Renal pelvis (tissue), 12 donors: ENCODE measurements at places on chromosomes 16 and 17. TPM values are rescaled to one million over a fixed set of nuclear protein-coding genes. Genes with fewer than 3 reads are reported as not detected.
A peak's percentile ranks its signal among the peaks of the same experiment; 100 is the strongest.

GRCh38 chr17:64788286-64789060 lies 126.4 kb upstream of the SMURF2 start:
- DNase-seq, result no peak

GRCh38 chr16:2591476-2592240 lies 53.8 kb downstream of the PDPK1 start:
- no peak for DNase-seq

C16orf86 gene
- 4.2 TPM for polyA plus RNA-seq

DNA sequence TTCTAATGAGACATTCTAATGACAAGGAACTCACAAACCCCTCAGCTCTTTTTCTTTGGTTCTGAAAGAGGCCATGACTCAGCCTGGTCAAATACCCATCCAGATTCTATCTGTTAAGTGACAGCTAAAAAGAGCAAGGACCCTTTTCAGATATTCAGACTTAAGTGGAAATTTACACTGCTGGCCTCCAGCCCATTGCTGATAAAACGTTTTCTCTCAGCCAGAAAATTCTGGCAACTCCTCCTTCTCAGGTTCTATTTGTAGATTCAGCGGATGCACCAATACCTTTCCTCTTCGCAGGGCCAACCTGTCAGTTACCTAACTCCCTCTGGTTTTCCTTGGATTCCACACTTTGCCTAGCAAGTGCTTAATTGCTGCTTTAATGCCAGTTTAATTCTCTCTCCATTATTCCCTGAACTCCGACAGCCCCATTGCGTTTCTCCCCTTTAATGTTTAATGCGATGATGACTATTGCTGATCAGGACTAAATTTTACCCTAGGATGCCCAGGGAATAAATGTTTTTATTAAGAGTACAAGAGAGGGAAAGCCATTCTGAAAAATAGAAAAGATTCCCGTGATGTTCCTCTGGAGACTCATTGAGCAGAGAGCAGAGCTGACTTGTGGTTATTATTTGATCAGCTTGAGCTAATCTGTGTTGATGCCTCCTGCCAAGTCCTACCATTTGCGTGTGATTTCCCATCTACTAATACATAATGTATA lies 35.9 kb upstream of the TOM1L1 start:
- no peak for DNase-seq

CCDC102A gene
- polyA plus RNA-seq, result 19.6 TPM

- DNase-seq, result no peak
Measured at GRCh38 chr17:59853168-59853918, 39.4 kb downstream of the TUBD1 start.

LITAFD gene
- not detected for polyA plus RNA-seq

SMIM5 gene
- polyA plus RNA-seq, result 6.6 TPM

DNA sequence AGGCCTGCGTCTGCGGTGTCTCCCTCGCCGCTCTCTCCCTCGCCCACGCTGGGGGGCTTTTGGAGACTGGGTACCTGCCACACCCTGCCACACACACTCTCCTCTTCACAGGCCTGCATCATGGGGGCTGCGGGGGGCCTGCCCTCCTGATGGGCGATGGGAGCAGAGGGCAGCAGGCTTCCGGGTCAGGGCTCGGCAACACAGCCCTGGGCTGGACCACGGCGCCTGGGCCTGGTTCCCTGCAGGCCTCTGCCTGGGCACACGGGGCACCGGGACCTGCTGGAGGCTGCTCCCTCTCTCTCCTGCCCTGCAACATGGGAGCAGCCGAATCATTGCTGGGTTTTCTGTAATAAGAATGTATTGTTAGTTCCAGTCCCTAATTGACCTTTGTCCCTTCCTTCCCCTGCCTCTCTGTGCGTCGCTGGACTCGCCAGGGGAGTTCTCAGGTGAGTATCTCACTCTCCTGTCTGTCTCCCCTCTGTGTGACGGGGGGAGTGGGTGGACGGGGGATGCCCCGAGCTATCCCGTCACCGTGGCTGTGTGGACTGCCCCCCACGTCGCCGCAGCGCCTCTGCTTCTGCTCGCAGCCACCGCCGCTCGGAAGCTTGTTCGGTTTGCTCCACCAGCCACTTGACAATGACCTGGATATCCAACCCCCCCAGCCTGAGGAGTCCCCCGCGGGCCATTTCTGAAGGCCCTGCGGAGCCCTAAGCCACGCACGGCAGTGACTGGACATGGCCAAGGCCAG lies 13.5 kb downstream of the NME3 start:
- DNase-seq, result no peak

- no peak for DNase-seq
Measured at GRCh38 chr16:23519282-23519681, 9.0 kb upstream of the GGA2 start.

- DNase-seq, result peak; percentile 68
Measured at GRCh38 chr16:66905633-66906539, 12.8 kb downstream of the CDH16 start.

NOS2 gene
- 2.2 TPM for polyA plus RNA-seq

DNA sequence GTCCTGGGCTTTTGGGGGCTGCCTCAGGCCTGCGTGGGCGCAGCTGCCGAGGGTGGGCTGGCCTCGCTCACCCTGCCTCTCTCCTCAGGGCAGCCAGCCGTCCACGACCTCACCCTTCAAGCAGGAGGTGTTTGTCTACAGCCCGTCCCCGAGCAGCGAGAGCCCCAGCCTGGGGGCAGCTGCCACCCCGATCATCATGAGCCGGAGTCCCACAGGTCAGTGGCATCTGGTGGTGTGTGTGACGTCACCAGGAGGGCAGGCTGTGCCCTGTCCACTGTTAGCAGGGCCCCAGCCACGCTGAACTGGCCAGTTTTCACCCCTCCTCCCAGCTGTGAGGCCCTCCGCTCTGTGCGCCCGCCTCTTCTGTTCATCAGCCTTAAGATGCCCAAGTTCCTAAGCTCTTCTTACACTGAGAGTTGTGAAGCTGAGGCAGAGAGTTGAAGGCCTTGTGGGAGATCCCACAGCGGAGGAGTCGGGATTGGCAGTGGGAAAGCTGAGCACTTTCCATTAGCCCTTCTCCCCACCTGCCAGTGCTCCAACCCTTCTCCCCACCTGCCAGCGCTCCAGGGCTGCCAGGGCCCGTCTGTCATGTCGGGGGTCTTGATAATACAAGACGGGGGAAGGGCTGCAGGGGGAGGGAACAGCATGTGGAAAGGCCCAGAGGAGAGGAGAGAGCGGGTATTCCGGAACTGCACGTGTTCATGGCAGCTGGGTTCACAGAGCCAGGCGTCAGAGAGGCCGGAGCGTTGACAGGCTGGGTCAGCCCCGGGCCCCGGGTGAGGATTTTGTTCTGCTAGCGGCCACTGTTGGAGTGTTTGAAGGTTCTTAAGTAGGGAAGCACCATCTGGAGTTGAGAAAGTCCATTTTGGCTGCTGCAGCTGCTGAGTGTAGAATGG lies 36.3 kb downstream of the OR1D5 start:
- DNase-seq, result no peak

- no peak for DNase-seq
Measured at GRCh38 chr17:43437756-43438155, 39.0 kb downstream of the ARL4D start.

DNA sequence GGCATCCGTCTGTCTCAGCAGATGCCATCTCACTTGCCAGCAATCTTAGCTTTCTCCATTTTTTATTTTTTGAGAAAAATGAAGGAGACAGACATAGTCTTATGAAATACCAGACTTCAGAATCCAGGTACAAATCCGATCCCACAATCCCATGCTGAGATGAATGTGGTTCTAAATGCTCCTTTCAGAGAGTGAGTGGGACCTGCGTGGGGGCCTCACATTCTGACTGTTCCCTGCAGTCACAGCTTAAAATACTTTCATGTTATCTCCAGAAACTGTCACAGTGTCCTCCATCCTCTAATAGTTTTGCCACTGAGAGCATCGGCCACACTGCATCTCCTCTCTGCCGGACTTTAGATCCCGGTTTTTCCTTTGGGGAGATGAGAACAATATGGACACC lies 34.9 kb upstream of the ENDOV start:
- no peak for DNase-seq

DNA sequence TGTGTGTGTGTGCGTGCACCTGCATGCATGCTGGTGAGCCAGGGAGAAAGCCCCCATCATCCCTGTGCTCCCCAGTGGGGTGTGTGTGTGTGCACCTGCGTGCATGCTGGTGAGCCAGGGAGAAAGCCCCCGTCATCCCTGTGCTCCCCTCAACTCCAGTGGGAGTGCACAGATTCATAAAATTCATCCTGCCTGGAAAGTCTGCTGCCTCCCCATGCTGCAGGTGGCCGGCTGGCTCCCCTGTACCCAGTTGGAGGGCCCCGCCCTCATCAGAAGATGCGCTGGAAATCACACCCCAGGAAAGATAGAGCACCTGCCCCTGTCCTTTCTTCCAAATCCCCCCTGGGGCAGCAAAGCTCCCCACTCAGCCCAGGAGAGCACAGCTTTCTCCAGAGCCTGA lies 84.8 kb upstream of the DOC2B start:
- DNase-seq, result no peak
